ENCODE measurements at places on chromosomes 11 and 22. TPM values are rescaled to one million over a fixed set of nuclear protein-coding genes. Genes with fewer than 3 reads are reported as not detected.

DNA sequence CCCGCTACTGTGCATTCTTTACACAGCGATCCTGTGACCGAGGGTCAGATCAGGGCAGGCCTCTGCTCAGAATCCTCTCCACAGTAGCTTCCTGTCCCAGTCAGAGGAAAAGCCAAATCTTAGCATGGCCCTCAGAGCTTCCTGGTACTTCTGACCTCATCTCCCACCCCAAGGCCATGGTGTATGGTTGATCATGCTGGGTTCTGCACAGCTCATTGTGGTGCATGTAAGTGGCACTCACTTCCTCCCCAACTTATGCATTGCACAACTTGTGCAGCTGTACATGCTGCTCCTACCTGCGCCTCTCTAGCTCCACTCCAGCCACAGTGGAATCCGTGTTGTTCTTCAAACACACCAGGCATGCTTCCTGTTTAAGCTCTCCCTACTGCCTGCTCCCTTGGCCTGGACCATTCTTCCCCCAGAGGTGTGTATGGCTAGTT, 20.3 kb downstream of the BMAL1 start:
- H3K4me3 ChIP-seq = no peak overlapping the region
- DNase-seq = no peak
- H3K4me1 ChIP-seq = no peaks in the 10 kb centered on the region
- H3K27ac ChIP-seq = no peak overlapping the region

GAL3ST3 gene
- total RNA-seq = 4.9 TPM

DNA sequence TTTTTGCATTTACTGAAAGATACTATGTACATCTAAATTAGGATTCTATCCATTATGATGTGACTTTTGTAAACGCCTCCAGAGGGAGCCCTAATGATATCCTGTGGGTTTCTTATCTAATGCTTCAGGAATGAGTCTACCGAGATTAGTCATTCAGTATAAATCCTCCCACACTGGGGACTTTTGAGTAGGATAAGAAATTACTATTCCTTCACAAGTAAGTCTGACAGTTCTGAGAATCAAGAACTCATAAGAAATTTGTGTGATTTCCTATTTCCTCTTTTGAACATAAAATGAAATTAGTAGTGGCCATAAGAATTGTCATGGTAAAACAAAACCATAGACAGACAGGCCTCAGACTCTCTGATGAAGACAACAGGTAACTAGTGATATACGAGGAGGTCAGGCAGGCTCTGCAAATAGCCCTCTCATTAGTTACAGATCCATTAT, 10.0 kb upstream of the OR5M1 start:
- peak overlapping the region; percentile 75 for H3K27ac ChIP-seq
- H3K4me3 ChIP-seq = no peak overlapping the region
- peaks cover 16% of the 10 kb centered on the region for H3K4me1 ChIP-seq
- H3K27me3 ChIP-seq = peaks cover 2% of the 10 kb centered on the region

FGF19 gene
- total RNA-seq = not detected

OR6T1 gene
- not detected for total RNA-seq

DNA sequence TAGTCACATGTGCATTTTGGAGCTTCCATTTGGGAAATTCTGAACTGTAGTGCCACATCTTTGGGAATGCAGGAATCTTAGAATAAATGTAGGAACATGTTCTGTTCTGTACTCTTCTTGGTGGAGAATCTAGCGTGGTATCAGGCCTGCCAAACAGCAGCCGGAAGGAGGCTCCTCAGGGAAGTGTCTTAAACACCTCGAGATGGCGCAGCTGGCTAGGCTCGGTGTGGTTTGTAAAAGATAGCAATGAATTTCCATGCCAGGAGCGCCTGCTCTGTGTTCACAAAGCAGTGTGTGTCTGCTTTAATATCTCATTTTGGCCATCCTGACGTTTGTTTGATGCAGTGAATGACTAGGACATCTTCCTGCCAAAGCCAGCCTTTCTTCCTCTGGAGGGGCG, 145.1 kb downstream of the ATXN10 start:
- no peak for DNase-seq
- H3K36me3 ChIP-seq = peaks cover 36% of the 10 kb centered on the region
- H3K4me3 ChIP-seq = no peak overlapping the region
- H3K4me1 ChIP-seq = peaks cover 6% of the 10 kb centered on the region

SLC22A6 gene
- not detected for total RNA-seq

DNA sequence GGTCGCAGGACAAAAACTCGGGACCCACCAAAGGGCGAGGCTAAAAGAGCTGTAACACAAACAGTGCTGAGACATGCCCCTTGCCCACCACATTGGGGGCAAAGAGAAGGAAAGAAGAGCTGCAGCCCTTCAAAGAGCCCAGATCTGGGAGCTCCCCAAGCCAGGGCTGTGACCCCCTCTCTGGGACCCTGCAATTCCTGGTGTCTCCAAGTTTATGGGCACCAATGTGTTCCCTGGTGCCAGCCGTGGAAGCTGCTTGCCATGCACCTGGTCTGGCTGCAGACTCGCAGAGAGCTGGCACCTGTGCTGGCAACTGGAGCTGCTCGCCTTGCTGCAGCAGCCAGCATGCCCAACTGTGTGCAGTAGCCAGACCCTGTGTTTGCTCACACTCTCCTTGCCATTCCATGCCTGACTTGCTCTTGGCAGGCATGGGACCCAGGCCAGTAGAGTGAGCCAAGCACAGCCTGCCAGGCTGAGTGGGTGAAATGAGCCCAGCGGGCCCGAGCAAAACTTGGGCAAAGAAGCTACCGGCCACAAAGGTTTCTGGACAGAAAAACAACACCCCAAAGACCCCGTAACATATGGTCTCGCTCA, 16.0 kb downstream of the RRP8 start:
- no peaks in the 10 kb centered on the region for H3K27me3 ChIP-seq
- no peak for DNase-seq
- H3K27ac ChIP-seq = no peak overlapping the region
- H3K36me3 ChIP-seq = peaks cover 27% of the 10 kb centered on the region

DNA sequence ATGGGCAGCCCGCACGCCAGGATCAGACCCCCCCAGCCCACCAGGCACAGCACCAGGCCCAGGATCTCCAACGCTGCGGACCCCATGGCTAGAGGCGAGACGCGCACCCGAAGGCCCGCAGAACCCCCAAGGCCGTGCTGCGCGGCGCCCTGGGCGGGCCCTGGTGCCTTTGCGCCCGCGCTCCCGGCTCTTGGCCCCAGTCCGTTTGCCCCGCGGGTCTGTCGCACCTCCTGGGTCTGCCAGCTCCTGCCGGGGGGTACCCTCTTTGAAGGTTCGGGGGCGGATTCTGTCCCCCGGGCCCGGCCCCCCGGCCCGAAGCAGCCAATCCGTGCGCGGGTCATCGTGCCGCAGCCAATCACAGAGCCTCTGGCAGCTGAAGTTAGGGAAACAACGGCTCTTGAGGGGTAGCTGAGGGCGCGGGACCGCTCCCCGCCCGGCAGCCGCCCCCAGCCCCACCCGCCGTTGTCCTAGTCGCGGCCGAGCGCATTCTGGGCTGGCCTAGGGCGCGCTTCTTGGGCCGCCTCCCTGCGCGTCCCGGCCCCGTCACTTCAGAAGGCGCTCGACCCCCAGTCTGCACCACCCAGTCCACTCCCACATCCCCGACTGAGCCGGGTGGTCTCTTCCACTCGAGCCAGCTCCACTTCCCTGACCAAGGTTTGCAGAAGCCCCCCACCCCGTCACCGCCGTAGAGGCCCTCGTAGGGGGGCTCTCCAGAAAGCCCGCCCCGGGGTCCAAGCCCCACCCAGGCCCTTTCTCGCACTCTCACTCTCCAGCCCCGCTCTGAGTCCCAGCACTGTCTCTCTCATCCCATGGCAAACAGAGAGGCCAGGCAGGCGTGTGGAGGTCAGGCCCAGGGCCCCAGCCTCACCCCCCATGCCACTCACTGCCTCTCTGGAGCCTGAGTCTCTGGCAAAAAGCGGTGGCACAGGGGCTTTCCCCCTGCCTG, at the start of gene CLDN5:
Gene CLDN5, minus strand, starts transcription at position 241 of the 946 bp plus-strand sequence. Its CDS starts 155 bp downstream, at position 86.
- H3K4me3 ChIP-seq = peak within 1 kb of the TSS; percentile 63
- DNase-seq = no peak
- peaks cover 59% of the 10 kb centered on the region for H3K27me3 ChIP-seq

DNA sequence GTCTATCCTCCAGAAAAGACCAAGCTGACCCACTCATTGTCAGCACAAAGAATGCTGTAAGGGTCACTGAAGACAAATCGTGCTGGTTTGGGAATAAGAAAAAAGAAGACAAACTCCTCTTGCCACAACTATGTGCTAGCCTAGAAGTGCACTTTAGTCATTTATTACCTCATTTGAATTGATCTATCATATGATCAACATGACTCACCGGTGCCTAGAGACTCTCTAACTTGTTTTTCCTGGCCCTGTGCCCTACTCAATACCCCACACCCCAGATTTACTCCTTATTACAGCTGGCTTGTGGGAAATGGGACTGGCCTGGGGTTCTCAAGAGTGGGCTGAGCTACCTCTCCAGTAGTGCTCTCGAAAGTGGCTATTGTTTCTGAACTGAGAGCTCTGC, 35.9 kb upstream of the HORMAD2 start:
- H3K36me3 ChIP-seq = no peaks in the 10 kb centered on the region
- peaks cover 24% of the 10 kb centered on the region for H3K4me1 ChIP-seq
- no peak for DNase-seq
- H3K27me3 ChIP-seq = no peaks in the 10 kb centered on the region
- no peak overlapping the region for H3K4me3 ChIP-seq

TMPRSS4 gene
- total RNA-seq = 0.66 TPM

DNA sequence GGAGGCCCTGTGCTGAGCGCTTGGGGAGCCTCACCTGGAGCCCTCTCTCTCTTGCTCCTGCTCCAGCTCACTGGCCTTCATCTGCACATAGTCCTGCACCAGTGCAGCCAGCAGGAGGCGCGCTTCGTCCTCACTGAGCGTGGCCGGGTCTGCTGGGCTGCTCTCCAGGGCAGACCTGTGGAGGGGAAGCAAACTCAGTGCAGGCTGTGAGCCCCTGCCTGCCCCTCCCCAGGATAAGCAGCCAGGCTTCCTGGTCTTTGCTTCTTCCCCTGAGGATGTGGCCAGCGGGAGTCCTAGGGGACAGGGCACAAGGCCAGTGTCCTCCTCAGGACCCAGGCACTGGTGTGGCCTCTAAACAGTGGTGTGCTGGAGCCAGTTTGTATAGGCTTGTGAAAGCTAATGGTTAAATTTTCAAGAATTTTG, 2.2 kb downstream of the CALCA start:
- DNase-seq = peak; percentile 77
- H3K36me3 ChIP-seq = no peaks in the 10 kb centered on the region
- no peak overlapping the region for H3K4me3 ChIP-seq
- peaks cover 87% of the 10 kb centered on the region for H3K27me3 ChIP-seq
- peaks cover 20% of the 10 kb centered on the region for H3K4me1 ChIP-seq

ALDH3B2 gene
- 3.1 TPM for total RNA-seq

DNA sequence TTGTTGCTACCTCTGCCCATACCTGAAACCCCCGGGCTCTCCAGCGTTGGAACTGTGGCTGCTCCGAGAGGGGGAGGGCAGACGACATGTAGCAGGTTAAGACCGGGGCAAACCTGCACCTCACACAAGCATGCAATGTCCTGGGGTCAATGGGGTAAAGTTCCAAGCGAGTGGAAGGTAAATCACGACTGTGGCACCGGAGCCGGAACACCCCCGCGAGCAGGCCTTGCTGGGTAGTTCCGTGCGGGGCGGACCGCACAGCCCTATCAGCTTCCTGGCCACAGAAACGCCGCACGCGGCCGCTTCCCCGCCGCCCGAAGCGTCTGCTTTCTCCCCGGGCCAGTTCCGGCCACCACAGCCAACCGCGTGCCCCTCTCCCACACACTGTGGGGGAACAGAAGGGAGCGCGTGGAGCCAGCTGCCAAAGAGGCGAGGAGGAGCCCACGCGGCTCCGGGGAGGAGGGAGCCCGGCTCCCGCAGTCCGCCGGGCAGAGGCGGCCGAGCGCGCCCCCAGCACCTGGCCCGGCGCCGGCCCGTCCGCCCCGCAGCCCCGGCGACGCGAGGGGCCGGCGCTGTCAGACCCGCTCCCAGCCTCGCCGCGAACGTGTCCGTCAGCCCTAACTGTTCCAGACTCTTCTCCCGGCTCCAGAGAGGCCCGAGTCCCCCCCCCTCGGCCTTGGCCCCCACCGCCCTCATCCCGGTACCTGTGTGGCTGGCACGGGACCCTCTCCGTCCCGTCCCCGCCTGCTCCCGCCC, 1.6 kb downstream of the SPTBN2 start:
- DNase-seq = peak; percentile 60
- H3K4me1 ChIP-seq = peaks cover 28% of the 10 kb centered on the region
- peak overlapping the region; percentile 31 for H3K27ac ChIP-seq
- peaks cover 37% of the 10 kb centered on the region for H3K27me3 ChIP-seq

DNA sequence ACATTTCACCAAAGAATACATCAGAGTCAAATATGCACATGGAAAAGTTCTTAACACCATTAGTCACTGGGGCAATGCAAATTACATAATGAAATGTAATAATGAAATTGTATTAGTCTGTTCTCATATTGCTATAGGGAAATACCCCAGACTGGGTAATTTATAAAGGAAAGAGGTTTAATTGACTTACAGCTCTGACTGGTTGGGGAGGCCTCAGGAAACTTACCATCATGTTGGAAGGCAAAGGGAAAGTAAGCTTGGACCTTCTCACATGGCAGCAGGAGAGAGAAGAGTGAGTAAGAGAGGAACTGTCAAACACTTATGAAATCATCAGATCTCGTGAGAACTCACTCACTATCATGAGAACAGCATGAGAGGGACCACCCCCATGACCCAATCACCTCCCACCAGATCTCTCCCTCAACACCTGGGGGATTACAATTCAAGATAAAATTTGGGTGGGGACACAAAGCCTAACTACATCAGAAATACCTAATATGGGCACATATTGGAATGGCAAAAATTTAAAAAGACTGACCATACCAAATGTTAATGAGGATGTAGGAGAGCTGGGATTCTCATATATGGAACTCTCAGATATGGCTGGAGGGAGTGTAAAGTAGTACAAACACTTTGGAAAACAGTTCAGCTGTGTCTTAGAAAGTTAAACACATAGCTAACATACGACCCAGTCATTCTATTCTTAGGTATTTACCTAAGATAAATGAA, 65.1 kb upstream of the CD44 start:
- H3K27me3 ChIP-seq = no peaks in the 10 kb centered on the region
- H3K27ac ChIP-seq = no peak overlapping the region
- no peaks in the 10 kb centered on the region for H3K4me1 ChIP-seq
- no peak for DNase-seq
- peaks cover 2% of the 10 kb centered on the region for H3K36me3 ChIP-seq

DNA sequence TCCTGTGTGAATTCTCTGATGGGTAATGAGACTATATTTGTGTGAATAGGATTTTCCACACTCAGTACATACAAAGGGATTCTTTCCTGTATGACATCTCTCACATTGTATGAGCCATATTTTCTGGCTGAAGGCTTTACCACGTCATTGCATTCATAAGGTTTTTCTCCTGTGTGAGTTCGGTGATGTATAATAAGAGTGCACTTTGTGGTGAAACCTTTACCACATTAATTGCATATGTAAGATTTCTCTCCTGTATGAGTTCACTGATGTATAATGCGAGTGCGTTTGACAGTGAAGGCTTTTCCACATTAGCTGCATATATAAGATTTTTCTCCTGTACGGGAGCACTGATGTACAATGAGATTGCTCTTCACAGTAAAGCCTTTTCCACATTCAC, 455.4 kb upstream of the CNTN5 start:
- H3K27ac ChIP-seq = no peak overlapping the region
- H3K36me3 ChIP-seq = no peaks in the 10 kb centered on the region
- H3K4me1 ChIP-seq = peaks cover 11% of the 10 kb centered on the region
- H3K4me3 ChIP-seq = no peak overlapping the region
- no peak for DNase-seq

MMP10 gene
- not detected for total RNA-seq
